ENCODE measurements at places on chromosomes 3 and 15. TPM values are rescaled to one million over a fixed set of nuclear protein-coding genes. Genes with fewer than 3 reads are reported as not detected.

The SPSB4 gene
- total RNA-seq: not detected

The GOLGA8Q gene
- total RNA-seq: 0.18 TPM

GRCh38 chr15:98401029-98401428 is 247.3 kb upstream of the IGF1R start:
- H3K4me3 ChIP-seq: no peak overlapping the region
- no peaks in the 10 kb centered on the region for H3K4me1 ChIP-seq
- DNase-seq: no peak
- H3K27me3 ChIP-seq: no peaks in the 10 kb centered on the region

The MKRN3 gene
- under 0.01 TPM for total RNA-seq

DNA sequence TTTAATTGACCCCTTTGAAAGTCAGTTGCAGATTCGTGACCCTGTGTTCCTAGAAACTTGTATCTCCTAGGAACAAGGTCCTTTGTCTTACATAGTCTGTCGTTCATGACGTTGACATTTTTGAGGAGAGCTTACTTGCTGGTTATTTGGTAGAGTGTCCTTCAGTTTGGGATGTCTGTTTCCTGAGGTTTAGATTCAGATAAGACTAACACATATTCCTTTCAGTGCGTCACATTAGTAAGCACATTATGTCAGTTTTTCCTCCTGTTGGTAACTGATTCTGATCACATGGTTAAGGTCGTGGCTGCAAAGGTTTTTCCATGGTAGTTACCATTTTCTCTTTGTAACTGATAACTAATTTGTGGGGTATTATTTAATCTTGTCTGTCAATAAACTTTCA is 80.8 kb downstream of the PCCB start:
- H3K4me3 ChIP-seq: no peak overlapping the region
- DNase-seq: no peak
- H3K36me3 ChIP-seq: peaks cover 30% of the 10 kb centered on the region
- peaks cover 17% of the 10 kb centered on the region for H3K4me1 ChIP-seq
- H3K27ac ChIP-seq: no peak overlapping the region
- H3K27me3 ChIP-seq: no peaks in the 10 kb centered on the region

The NOX5 gene
- total RNA-seq: not detected

- no peaks in the 10 kb centered on the region for H3K36me3 ChIP-seq
- no peak overlapping the region for H3K27ac ChIP-seq
- H3K4me3 ChIP-seq: no peak overlapping the region
- H3K4me1 ChIP-seq: no peaks in the 10 kb centered on the region
Observed at GRCh38 chr3:110593749-110594148, 477.9 kb upstream of the NECTIN3 start.

The RPL14 gene
- 142 TPM for total RNA-seq

- peak overlapping the region; percentile 60 for H3K27ac ChIP-seq
- no peaks in the 10 kb centered on the region for H3K36me3 ChIP-seq
- H3K4me3 ChIP-seq: no peak overlapping the region
- DNase-seq: peak; percentile 89
- H3K4me1 ChIP-seq: peaks cover 9% of the 10 kb centered on the region
- no peaks in the 10 kb centered on the region for H3K27me3 ChIP-seq
Observed at GRCh38 chr15:101807345-101807945, 4.1 kb downstream of the OR4F6 start.

DNA sequence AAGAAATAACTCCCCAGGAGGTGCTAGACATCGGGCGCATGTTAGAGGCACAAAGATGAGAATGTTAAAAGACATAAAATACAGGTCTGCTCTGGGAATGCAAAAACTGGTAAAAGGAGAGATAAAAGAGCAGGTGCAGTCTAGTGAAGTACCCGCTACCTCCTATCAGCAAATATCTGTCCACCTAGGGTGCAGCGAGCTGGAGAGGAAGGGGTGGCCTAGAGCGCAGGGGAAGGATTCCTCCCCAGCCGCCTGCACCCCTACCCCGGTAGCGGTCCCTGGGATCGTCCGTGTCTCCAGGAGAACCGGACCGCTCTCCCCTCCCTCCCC is 237 bp upstream of the ZNF662 start:
- no peaks in the 10 kb centered on the region for H3K4me1 ChIP-seq
- no peaks in the 10 kb centered on the region for H3K36me3 ChIP-seq
- H3K27ac ChIP-seq: no peak overlapping the region
- peaks cover 13% of the 10 kb centered on the region for H3K27me3 ChIP-seq

GRCh38 chr3:81072591-81072990 is 688.9 kb downstream of the GBE1 start:
- DNase-seq: no peak
- no peaks in the 10 kb centered on the region for H3K27me3 ChIP-seq
- no peaks in the 10 kb centered on the region for H3K36me3 ChIP-seq
- H3K4me1 ChIP-seq: no peaks in the 10 kb centered on the region
- no peak overlapping the region for H3K27ac ChIP-seq

The SCN5A gene
- 2.0 TPM for total RNA-seq

GRCh38 chr3:31942446-31942845 is 38.6 kb downstream of the OSBPL10 start:
- H3K27me3 ChIP-seq: no peaks in the 10 kb centered on the region
- H3K4me1 ChIP-seq: peaks cover 3% of the 10 kb centered on the region
- no peak overlapping the region for H3K4me3 ChIP-seq
- no peak for DNase-seq
- H3K27ac ChIP-seq: no peak overlapping the region
- no peaks in the 10 kb centered on the region for H3K36me3 ChIP-seq

GRCh38 chr15:65182538-65182937 is 2.6 kb downstream of the CLPX start:
- no peak overlapping the region for H3K27ac ChIP-seq
- peaks cover 10% of the 10 kb centered on the region for H3K36me3 ChIP-seq
- no peaks in the 10 kb centered on the region for H3K4me1 ChIP-seq
- no peak for DNase-seq
- no peak overlapping the region for H3K4me3 ChIP-seq
- no peaks in the 10 kb centered on the region for H3K27me3 ChIP-seq

The STRC gene
- total RNA-seq: not detected

GRCh38 chr15:27248251-27248650 is 277.3 kb downstream of the GABRG3 start:
- H3K27ac ChIP-seq: no peak overlapping the region
- H3K36me3 ChIP-seq: no peaks in the 10 kb centered on the region
- H3K27me3 ChIP-seq: no peaks in the 10 kb centered on the region
- H3K4me3 ChIP-seq: no peak overlapping the region

- H3K36me3 ChIP-seq: peaks cover 53% of the 10 kb centered on the region
- no peak overlapping the region for H3K4me3 ChIP-seq
- no peak overlapping the region for H3K27ac ChIP-seq
- DNase-seq: no peak
Observed at GRCh38 chr3:51932471-51933370, 9.0 kb downstream of the RRP9 start.

GRCh38 chr3:20424086-20424485 is 238.1 kb upstream of the SGO1 start:
- no peaks in the 10 kb centered on the region for H3K4me1 ChIP-seq
- H3K36me3 ChIP-seq: no peaks in the 10 kb centered on the region
- no peak overlapping the region for H3K27ac ChIP-seq
- DNase-seq: no peak

The SCG5 gene
- 8.3 TPM for total RNA-seq

GRCh38 chr15:71443538-71443937 is 328.3 kb downstream of the THSD4 start:
- H3K27ac ChIP-seq: no peak overlapping the region
- peaks cover 17% of the 10 kb centered on the region for H3K4me1 ChIP-seq
- H3K36me3 ChIP-seq: peaks cover 1% of the 10 kb centered on the region

DNA sequence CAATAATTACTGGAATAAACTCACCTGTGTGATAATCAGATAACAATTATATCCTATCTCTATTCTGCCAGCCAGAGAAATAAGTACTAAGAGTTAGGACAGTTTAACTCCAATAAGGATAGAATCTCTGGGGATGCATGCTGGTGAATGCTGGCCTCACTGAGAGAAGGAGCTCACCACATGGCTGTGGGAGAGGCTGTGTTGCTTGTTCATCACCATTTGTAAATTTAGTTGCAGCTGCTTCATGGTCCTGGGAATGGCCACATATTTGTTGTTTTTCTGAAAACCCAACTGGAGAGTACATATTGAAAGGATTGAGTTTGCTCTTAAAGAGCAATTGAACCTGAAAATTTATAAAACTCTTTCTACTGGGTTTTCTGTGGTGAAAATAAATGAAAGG is 207.3 kb downstream of the NECTIN3 start:
- H3K27me3 ChIP-seq: peaks cover 2% of the 10 kb centered on the region
- no peaks in the 10 kb centered on the region for H3K36me3 ChIP-seq
- DNase-seq: no peak

- H3K27me3 ChIP-seq: peaks cover 27% of the 10 kb centered on the region
- DNase-seq: no peak
- H3K27ac ChIP-seq: no peak overlapping the region
- H3K36me3 ChIP-seq: no peaks in the 10 kb centered on the region
- no peak overlapping the region for H3K4me3 ChIP-seq
Observed at GRCh38 chr3:156575641-156576040, 20.7 kb upstream of the SSR3 start.

DNA sequence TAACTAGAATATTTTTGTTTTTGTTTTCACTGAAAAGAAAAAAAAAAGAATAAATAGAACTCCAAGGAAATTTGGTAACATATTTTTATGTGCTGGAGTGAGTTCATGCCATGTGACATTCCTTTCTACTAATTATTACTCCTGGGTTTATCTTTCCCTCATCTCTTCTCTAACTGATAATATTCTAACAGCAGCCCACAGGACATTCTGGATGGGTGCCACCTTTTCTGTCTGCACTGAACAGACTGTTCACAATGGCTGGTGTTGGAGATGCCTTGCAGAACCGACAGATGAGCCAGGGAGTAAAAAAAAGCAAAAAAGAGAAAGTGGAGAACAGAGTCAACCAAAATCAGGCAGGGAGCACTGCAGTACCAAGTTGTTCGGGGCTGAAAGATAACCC is 151.3 kb downstream of the OR4M2 start:
- no peaks in the 10 kb centered on the region for H3K36me3 ChIP-seq
- no peak overlapping the region for H3K4me3 ChIP-seq
- no peaks in the 10 kb centered on the region for H3K27me3 ChIP-seq
- DNase-seq: no peak

GRCh38 chr15:42064271-42064670 is 30.1 kb downstream of the PLA2G4D start:
- no peak for DNase-seq
- H3K4me1 ChIP-seq: 0 out of 2 replicates have a peak, but pooled peaks cover 2% of the 10 kb centered on the region
- peaks cover 57% of the 10 kb centered on the region for H3K27me3 ChIP-seq
- no peak overlapping the region for H3K27ac ChIP-seq
- no peak overlapping the region for H3K4me3 ChIP-seq

DNA sequence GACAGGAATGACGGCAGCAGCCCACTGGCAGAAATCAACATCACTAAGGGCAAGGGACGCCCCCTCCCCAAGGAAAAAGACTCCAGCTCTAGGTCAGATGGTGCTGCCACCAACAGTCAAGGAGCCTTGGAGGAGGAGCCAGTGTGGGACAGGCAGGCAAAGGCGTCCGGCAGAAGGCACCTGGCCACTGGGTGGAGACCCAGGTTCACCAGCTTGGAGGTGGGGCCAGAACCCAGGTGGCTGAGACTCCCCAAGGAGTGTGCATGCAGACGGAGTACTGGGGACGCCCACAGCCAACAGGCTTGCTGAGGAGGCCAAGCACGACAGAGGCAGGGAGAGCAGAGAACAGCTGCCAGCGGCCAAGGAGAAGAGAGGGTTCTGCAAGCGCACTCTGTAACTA is 35.2 kb downstream of the PTPN23 start:
- no peak for DNase-seq
- no peak overlapping the region for H3K4me3 ChIP-seq
- no peaks in the 10 kb centered on the region for H3K27me3 ChIP-seq
- H3K36me3 ChIP-seq: peaks cover 66% of the 10 kb centered on the region

DNA sequence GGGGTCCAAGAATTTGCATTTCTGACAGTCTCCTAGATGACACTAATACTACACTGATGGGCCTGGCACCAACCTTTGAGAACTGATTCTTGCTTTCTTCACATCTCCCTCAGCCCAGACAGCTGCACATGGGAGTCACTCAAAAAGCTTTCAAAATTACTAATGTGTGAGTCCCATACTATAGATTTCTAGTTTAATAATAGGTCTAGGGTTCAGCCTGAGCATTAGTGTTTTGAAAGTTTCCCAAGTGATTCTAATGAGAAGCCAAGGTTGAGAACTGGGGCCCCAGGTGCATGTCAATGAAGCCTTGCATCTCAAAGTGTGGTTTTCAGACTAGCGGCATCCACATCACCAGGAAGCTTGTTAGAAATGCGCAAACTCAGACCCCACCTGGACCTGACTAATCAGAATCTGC is 159.9 kb upstream of the CMC1 start:
- no peak overlapping the region for H3K4me3 ChIP-seq
- H3K27me3 ChIP-seq: no peaks in the 10 kb centered on the region
- no peak for DNase-seq
- no peak overlapping the region for H3K27ac ChIP-seq
- no peaks in the 10 kb centered on the region for H3K4me1 ChIP-seq
- H3K36me3 ChIP-seq: no peaks in the 10 kb centered on the region

DNA sequence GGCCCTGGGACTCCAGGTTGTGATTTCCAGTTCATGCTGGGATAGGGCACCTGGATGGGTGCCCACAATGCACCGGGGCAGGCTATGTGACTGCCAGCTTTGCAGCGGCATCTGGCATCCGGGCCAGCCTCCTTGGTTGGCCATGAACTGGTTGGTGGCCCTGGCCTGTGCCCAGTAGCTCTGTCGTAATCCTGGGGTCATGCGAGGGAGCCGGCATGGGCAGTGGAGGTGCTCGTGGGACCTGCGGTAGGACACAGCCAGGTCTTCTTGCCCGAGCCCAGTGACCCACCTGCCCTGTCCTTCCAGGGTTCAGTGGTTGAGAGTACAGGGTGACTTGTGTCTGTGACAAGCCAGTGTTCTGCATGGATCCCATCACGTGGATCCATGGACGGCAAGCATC is 237.9 kb downstream of the SNRPN start:
- no peaks in the 10 kb centered on the region for H3K27me3 ChIP-seq
- no peak for DNase-seq
- no peak overlapping the region for H3K27ac ChIP-seq
- H3K36me3 ChIP-seq: no peaks in the 10 kb centered on the region
- H3K4me1 ChIP-seq: no peaks in the 10 kb centered on the region

The CACNA2D3 gene
- 0.36 TPM for total RNA-seq

The LPP gene
- 111 TPM for total RNA-seq

DNA sequence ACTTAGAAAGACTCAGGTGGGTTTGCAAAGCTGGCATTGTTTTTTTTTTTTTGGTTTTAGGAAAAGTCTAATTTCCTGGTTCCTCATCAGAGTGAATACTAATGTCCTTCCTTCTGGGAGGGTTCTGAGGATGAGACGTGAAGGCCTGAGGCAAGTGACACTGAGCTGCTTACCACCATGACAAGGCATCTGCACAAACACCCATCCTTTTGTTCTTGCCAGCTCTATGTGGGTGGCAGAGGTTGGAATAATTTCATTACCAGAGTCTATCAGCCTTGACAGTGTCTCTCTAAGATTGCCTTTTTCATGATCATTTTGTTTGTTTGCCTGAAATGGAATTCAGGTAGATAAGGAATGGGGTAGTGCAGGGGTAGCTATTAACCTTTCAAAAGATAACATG is 17.1 kb downstream of the RTP4 start:
- H3K4me3 ChIP-seq: no peak overlapping the region
- no peak for DNase-seq
- H3K27me3 ChIP-seq: peaks cover 3% of the 10 kb centered on the region
- no peaks in the 10 kb centered on the region for H3K36me3 ChIP-seq
- H3K4me1 ChIP-seq: peaks cover 2% of the 10 kb centered on the region
- H3K27ac ChIP-seq: no peak overlapping the region

The FMN1 gene
- total RNA-seq: 29.4 TPM

The AADACL2 gene
- total RNA-seq: not detected

GRCh38 chr3:13133471-13133981 is 60.3 kb upstream of the IQSEC1 start:
- no peak overlapping the region for H3K4me3 ChIP-seq
- DNase-seq: no peak
- no peak overlapping the region for H3K27ac ChIP-seq
- H3K27me3 ChIP-seq: peaks cover 2% of the 10 kb centered on the region

All from IMR-90 (cell line).